Upper lobe of right lung (tissue), 1 donor: ENCODE measurements at places on chromosomes 2 and 18.
A peak's percentile ranks its signal among the peaks of the same experiment; 100 is the strongest.

DNA sequence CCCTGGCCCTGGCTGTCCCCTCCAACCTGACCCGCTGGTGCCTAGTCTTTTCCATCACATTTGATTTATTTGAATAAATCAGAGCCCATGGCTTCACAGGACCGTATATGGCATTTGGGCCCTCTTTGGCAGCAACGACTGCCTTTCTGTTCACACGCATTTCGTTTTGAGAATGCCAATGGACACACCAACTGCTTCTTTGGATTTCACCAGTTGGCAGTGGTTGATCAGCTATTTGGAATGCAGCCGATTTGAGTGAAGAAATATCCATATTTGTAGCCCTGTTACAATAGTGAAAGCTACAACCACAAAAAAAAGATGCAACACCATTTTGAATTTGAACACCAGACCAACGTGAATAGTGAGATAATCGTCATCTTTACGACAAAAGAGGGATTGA, 56.5 kb downstream of the GNAL start:
- DNase-seq, result no peak

GRCh38 chr18:57446322-57446721, 11.1 kb downstream of the ONECUT2 start:
- DNase-seq, result no peak

- no peak for DNase-seq
Observed at GRCh38 chr2:192696857-192697256, 502.1 kb upstream of the TMEFF2 start.

DNA sequence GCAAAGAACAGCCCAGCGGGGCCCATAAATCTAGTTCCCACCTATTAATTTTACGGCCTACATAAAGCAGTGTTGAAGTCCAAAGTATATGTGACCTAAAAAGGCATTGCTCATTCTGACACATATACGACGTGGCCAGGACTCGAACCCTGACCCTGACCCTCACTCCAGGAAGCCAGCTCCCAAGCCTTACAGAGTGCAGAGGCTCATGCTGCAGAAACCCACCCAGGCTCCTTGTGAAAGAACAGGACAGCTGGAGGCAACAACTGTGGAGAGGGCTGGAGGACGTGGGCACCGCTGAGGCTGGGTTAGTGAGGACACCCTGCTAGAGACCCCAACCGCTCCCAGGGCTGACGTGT, 221.6 kb downstream of the CYP26B1 start:
- DNase-seq, result peak; percentile 43

DNA sequence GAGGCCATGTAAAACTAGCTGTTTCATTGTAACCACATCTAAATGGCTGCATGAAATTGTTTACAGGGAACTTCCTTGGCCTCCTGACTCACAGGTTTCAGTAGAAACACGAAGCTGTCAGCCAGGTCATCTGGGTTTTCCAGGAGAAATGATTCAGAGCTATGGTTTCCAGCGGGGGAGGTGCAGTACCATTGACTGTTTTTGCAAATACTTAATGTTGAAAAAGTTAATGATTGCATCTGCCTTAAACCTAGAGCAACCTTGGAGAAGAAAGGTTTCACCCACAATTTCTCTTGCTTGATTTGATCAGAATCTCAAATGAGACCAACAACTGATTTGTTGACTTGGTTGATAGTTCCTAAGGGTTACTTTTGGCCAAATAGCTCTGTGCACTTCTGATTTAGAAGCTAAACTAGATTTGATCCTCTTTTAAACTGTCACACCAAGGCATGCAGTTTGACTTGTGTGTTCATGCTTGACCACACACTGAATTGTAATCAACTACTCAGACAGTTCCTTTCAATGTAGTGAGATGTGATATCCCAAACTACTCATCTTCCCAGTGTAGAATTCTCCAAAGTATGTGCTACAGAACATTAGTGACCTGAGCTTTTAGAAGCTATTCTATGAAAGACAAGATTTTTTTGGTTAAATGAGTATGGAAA, 193.5 kb upstream of the CHST9 start:
- no peak for DNase-seq
